Muscle of arm (tissue), 14 donors: ENCODE measurements at places on chromosomes 13 and 19.
A peak's percentile ranks its signal among the peaks of the same experiment; 100 is the strongest.

DNA sequence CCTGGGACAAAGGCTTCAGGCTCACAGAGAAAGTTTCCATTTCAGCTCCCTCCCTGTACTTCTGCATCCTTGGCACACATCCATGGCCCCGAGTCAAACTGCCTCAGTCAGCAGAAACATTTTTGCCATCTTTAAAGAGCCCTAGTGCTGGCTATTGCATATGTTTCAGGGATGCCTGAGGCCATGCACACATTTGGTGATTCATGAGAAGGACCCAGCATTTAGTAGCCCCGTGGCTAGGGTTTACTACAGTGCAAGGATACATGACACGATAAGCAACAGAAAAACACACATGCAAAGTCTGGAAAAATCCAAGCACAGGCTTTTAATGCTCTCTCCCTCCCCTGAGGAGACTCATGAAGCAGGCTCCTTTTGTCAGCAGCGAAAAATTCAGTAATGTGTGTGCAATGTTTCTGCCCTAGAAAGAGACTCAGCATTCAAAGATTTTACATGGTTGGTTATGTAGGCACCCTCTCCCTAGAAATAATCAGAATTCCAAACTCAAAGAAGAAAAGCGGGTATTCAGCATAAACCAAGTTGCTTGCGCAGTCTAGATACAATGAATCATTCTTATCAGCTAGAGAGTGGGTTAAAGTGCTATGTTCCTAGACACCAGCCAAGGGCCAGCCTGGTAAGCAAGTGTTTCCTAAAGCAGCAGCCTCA lies 17.6 kb downstream of the ACOD1 start:
- peak; percentile 73 for DNase-seq

GRCh38 chr13:97904059-97904458 lies 49.4 kb upstream of the IPO5 start:
- DNase-seq, result no peak

DNA sequence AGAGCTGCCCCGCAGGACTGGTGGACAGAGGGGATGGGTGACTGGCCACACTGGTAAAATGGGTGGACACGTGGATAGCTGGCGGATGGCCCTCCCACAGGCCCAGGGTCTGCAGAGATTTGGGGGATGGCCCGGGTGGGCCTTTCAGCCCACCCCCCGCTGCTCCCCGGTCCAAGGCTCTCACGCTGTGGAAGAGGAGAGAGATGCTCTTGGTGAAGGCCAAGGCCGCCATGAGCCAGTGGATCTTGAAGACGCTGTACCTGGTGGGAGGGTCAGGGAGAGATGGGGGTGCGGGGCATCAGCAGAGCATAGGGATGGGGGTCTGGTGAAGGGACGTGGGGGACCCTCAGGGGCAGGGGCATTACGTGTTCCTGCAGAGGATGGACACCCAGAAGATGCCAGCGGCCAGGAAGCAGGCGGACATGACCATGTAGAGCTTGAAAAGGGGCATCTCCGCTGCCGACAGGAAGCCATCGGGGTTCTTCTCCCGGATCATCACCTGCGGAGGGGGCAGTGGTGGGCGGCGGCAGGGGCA lies 4.5 kb downstream of the GPR108 start:
- DNase-seq, result no peak

GRCh38 chr13:43761616-43762315 lies 25.0 kb downstream of the ENOX1 start:
- DNase-seq, result peak; percentile 41

GRCh38 chr19:688214-688613 lies 7.0 kb downstream of the PRSS57 start:
- no peak for DNase-seq
